ENCODE measurements at places on chromosomes 2 and 18. TPM values are rescaled to one million over a fixed set of nuclear protein-coding genes. Genes with fewer than 3 reads are reported as not detected.

DNA sequence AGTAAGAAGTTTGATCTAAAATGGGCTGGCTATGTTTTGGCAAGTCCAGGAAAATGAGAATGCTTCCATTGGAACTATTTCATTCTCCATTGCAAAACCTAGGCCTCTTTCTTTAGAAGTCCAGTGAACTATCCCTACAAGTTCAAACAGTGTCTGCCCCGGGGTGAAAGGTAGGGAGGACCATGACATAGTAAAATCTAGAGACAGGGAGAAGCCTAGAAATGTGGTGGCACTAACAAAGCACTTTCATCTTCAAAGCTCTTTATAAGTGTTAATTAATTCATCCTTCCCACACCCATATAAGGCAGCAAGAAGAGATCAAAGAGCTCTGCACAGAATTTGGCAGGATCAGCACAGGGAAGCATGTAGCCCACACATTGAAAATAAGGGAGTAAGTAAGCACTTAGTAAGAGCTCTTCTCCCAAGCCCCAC, 214.5 kb downstream of the IRS1 start:
- no peak for DNase-seq

GRCh38 chr2:85911814-85912692, 23.3 kb upstream of the ST3GAL5 start:
- no peak for DNase-seq

The ANKRD30BL gene
- total RNA-seq, result not detected

DNA sequence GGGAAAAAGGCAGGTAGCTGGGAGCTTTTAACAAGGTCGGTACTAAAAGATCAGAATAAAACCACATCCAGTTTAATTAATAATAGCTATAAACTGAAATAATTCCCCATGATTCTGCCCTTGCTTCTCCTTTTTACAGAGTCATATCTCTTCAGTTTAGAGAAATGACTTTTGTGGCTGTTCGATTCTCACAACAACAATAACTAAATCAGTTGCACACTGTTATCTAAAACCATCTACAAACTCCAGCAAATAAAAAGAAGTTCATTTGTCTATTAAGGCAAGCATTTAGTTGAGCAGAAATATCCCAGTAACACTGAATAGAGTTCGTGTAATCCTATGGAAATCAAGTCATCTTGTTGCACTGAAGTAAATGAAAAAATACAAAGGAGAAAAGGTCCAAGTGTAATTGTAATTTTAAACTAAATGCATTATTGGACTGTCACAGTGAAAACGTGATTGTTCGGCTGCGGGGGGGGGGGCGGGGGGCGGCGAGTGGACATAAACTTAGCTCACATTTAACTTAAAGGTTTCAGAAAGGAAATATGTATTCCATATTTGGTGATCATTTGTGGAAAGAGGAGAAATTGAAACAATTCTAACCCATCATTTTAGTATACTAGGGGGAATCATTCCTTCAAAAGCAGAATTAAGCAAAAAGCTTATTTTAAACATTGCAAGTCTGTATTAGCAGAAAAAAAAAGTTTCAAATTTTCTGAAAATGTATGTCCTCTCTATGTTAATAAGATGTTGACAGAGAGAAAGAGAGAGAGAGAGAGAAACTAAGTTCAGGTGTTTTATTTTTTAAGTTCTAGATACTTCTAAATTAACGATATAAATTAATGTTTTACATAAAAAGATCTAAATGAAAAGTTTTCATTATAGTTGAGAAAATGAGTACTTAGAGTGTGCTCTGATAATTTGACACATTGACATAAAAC, 144.5 kb downstream of the MEIS1 start:
- DNase-seq, result no peak

- DNase-seq, result peak; percentile 46
Measured at GRCh38 chr2:26561918-26562810, 79.0 kb downstream of the CIB4 start.

The STARD6 gene
- not detected for total RNA-seq

- DNase-seq, result no peak
Measured at GRCh38 chr18:55324166-55324565, 263.8 kb downstream of the TCF4 start.

GRCh38 chr18:9446839-9447238, 28.5 kb upstream of the RALBP1 start:
- DNase-seq, result no peak

- no peak for DNase-seq
Measured at GRCh38 chr18:6521803-6522418, 107.2 kb upstream of the L3MBTL4 start.

DNA sequence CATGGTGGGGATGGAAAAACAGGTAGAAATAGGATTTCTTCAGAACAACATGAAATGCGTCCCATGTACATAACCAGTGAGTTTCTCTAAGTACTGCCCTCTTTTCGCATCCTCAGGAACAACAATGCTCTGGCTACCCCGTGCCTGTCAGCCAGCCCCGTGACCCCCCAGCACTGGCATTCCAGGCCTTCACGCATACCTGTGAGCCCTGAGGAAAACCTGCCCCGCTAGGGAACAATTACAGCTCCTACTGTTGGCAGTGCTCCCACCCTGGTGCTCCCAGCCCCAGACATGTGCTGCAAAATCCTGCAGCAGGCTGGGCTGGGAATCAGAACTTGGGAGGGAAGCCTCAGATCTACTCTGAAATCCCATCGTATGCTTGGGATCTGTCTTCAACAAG, 9.1 kb downstream of the SMAD7 start:
- DNase-seq, result no peak

The INHBB gene
- total RNA-seq, result 2.0 TPM

The CTAGE1 gene
- not detected for total RNA-seq

The NAT8 gene
- total RNA-seq, result not detected

The TMEFF2 gene
- not detected for total RNA-seq

The NEUROD1 gene
- not detected for total RNA-seq

DNA sequence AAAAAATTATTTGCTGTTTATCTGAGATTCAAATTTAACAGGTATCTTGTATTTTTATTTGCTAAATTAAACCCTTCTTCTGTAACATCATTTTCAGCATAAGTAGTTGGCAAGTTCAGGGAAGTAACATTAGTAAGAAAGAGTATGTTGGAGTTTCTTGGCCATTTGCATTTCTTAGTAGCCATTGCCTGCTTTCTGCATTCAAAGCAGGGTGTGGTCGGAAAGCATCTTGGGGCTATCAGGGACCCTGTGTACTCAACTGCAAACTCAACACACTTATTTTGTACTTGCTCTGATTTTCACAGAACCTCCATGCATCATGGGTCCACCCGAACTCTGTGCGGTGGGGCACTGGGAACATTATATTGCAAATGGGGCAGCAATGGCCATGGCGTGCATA, 30.4 kb upstream of the REV1 start:
- DNase-seq, result no peak

The SERPINB3 gene
- not detected for total RNA-seq

GRCh38 chr2:237875256-237876060, 16.0 kb downstream of the RAMP1 start:
- DNase-seq, result no peak
